Suppressor macrophage (primary cell): ENCODE measurements at places on chromosomes 11 and 22.

- peak; percentile 33 for DNase-seq
These were observed 741 bp upstream of the MTA2 start for GRCh38 chr11:62602141-62603071.

DNA sequence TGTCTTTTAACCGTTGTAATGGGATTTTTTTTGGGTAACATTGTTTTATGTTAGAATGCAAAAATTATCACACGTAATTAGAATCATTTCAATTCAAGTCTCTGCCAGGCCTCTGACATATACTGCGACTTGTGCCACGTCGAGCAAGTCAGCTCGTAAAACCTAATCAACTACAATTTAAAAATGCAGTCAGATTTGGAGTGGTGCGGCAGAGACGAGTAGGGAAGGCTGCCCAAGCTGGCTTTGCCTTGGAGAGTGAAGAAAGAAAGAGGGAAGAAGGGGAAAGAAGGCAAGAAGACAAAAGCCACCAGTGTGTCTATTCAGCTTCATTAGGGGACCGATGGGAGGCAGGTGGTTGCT lies 110.7 kb downstream of the MIAT start:
- no peak for DNase-seq

DNA sequence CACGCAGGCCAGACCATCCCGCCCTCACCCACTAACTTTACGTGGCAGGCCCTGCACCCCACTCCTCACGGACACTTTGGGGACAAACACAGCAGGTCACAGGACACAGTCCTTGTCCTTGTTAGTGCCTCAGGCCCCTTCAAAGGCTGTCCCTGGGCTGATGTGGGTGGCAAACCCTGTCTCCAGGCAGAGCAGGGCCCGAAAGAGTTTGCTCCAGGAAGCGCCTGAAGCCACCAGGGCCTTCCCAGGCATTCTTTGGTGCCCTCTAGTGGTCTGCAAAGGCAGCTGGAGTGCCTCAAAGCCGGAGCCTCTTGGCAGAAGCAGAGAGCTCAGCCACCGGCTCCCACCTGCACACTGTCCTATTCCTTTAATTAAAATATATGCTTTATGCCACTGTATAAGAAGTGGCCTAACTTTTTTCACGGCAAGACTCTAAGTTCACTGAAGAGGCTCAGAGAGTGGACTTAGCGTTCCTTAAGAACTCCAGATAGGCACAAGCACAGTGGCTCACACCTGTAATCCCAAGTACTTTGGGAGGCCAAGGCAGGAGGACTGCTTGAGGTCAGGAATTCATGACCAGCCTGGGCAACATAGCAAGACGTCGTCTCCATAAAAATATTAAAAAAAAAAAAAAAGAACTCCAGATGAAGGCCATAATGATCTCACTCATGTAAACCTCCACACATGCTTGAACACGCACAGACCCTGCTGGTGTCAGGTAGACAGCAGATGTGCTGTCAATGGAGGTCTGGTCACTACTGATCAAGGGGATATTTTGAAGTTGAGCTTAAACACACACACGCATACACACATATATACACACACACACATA lies 11.1 kb downstream of the TXN2 start:
- DNase-seq: peak; percentile 93

- DNase-seq: peak; percentile 34
These were observed 4.1 kb downstream of the C11orf52 start for GRCh38 chr11:111922803-111923202.

GRCh38 chr11:113488931-113489351 lies 13.7 kb upstream of the DRD2 start:
- no peak for DNase-seq

GRCh38 chr22:44925465-44926123 lies 84.2 kb downstream of the PHF21B start:
- no peak for DNase-seq

DNA sequence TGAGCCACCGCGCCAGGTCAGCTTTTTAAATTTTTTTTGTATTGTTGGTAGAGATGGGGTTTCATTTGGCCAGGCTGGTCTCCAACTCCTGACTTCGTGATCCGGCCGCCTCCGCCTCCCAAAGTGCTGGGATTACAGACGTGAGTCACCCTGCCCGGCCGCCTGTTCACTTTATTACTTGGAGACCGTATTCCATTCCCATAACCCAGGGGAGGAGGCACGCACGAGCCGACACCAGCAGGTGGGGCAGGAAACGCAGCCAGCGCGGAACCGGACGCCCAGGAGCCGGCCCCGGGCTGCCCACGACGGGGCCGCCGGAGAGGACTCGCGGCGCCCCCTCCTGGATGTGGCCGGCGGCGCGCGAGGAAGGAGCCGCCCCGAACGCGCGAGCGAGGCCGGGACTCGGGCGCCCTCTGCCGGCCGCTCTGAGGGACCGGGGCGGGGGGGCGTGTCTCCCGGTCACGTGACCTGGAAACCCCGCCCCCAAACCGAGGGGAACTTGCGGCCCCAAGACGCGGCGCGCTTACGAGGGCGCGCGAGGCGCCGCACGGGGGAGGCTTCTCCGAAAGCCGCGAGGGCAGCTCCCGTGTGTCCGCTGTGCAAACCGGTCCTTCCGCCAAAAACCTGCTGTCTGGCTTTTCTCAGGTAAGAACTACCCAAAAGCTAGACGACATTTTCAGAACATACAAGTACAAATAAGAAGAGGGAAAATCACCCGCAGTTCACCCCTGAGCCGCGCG lies 11.6 kb upstream of the RNH1 start:
- peak; percentile 95 for DNase-seq

DNA sequence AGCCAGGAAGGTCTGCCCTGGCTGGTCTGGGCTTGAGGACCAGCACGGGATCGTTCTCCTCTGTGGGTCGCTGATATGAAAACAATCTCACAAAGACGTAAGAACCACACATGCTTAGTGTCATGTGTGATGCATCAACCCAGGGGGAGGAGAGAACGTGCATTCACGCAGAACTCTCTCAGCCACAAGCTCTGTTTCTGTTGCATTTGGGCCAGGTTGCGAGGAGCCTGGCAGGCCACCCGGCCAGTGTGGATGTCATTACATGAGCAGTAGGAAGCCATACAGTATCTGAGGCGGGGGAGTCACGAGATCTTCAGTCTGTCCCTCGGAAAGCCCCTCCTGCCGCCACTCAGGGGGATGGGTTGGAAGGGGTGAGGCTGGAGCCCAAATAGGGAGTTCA lies 53.1 kb upstream of the KCNQ1OT1 start:
- no peak for DNase-seq

DNA sequence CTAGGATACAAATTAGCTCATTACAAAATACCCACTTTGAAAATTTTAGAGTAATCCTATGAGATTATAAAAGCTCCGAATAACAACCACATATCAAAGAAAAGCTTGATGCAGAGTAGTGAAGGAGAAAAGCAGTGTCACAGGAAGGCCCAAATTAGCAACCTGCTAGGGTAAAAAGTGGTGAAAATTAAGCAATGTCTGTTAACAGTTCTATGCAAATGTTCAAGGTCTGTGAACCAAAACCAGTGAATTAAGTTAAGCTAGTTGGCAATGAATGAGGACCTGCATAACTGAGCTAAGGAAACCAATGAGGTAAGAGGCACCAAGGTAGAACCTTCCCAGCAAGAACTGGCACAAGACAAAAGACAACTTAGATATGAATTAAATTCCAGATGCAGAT lies 29.6 kb downstream of the PRDM10 start:
- DNase-seq: no peak

DNA sequence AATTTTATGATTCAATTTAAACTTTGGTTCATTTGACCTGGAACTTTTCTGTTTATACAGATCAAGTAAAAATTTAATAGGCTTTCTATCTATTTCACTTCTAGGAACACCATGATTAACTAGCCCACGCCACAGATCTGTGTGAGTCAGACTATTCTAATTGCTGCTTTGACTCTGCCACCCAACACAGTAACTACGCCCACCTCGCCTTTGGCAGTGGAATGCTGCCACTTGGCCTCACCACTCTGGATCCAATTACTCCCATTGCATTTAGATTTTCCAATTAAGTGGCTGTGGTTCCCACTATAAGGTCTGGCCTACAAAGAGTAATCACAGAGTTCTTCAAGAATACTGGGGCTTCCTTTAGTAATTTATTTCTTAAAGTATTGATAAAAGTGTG lies 46.6 kb upstream of the LIN7C start:
- DNase-seq: no peak

DNA sequence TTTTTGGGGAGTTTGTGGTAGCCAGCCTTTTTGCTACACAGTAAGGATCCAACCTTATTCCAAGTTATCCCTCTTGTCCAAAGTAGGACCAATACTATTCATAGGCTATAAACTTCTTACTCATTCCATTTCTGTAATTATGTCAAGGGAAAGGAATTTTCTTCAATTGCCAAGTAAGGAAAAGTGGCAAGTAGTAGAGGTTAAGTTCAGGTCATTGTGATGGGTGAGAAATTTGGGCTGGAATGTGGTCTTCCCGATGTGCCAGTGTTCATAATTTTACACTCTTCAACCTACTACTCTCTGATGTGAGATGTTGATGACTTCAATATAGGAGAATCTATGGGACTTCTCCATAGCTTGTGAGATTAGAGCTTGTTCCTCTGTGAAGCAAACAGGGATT lies 648.8 kb downstream of the METTL15 start:
- no peak for DNase-seq

- DNase-seq: no peak
These were observed 14.6 kb downstream of the MRGPRF start for GRCh38 chr11:68998390-68998911.

DNA sequence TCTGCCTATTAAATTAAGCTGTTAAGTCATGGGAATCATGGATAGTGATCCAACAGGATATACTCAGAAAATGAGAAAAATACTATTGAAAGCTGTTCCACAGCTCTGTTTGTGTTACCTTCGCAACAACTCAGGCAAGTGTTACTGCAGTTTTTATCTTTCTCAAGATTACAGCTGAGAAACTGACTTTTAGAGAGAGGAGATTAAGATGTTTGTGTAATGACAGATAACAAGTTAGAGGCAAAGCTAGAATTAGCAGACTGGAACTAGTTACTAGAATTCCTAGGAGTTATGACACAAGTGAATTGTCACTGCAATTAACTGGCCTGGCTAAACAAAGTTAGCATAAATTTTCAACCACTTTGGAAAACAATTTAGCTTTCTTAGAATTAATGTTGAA lies 1.6 kb downstream of the SLN start:
- DNase-seq: no peak

DNA sequence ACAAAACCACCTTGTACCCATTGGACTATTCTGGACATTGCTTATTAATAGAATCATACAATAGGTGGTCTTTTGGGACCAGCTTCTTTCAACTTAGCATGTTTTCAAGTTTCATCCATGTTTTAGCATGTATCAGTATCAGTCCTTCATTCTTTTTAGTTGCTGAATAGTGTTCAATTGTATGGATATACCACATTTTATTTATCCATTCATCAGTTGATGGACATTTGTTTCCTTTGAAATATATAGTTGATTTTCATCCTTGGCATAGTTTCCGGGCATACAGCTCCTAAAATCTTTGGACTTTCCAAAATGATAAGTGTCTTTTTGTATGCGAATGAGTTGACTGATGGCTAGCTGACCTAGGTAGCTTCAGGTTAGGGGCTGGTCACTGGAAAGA lies 12.2 kb downstream of the PPP6R3 start:
- no peak for DNase-seq

DNA sequence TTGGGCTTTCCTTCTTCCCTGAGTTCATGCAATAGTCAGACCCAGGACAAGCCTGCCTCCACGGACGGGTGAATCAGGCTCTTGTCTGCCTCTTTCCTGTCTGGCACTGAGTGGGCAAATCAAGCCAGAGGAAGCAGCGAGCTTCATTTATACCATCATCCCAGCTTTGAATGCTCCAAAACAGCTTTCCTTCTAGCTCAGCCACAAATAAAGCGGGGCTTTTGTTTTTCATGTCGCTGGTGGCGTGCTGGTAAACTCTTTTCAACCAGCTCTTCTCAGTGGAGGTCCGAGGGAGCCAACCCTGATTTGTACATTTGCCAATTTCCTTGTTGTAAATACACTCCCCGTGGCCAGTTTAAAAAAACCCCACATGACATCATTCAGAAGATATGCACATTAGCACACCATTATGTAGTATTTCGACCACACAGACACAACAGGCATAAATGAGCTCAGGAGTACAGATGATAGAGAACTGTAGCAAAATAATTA lies 8.6 kb downstream of the C11orf91 start:
- no peak for DNase-seq

DNA sequence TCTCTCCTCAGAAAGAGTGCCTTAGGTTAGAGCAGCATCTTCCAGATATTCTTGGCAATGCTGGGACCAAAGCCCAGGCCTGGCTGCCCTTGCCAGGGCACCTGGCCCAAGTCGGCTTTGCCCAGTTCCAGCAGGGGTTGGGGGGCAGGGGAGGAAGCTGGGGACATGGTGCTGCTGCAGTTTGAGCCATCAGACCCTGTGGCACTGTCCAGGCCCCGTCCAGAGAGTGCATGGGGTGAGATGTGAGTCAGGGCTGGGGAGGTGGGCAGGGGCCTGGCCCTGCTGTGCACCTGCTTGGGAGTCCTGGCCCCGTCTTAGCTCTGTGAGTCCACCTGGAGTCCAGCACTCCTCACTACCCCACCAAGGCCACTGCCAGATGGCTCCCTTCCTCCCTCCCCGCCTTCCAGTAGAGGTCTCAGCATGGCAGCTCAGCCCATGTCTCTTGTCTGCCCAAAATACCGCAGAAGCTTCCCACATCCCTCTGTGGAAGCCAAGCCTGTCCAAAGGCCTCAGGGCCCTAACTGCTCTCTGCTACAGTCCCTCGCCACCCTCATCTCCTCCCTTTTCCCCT lies 16.6 kb downstream of the DERL3 start:
- no peak for DNase-seq

DNA sequence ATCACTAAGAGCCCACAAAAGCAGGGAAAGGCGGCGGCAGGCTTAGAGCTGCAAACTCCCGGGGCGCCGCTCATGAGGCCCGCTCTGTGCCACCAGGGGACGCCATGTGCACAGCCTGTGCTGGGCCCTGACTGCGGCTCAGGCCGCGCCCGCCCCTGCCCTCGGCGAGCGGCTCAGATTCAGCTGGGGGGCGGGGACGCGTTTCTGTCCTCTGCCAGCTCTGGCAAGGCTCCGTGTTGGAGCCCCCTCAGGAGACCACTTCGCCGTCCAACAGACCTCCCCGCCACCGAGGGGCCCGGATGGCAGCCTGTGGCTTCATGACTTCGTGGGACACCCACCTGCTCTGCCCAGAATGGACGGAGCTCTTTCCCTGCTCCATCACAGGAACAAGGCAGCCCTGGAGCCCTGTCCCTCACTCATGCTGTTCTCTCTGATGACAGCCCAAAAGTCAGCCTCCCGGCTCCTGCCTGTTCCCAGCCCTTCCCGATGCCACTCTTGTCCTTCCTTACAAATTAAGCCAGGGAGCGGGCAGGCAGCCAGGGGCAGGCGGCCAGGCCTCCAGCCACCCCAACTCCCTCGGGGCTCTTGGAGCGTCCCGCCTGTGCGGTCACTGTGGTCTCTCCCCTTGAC lies 69.1 kb downstream of the NAT10 start:
- peak; percentile 92 for DNase-seq

DNA sequence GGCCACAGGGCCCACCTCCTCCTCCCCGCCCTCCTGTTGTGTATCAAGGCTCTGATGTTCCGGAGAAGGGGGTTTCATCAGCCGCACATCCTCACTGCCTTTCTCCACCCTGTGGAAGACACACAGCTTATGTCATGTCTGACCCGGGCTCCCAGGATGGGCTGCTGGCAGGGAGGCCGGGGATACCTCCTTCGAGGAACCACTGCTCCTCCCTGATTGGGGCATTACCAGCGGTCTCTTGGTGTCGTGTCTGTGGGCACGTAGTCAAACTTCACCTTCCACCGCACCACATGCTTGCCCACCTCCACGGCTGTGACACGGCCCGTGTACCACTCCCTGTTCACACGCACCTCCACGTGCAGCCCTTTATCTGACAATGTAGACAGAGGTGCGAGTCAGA lies 35.9 kb downstream of the MORC2 start:
- DNase-seq: no peak
